RPMI7951 (cell line): ENCODE measurements at places on chromosomes 7 and 10. TPM values are rescaled to one million over a fixed set of nuclear protein-coding genes. Genes with fewer than 3 reads are reported as not detected.

The ECHDC3 gene
- 8.2 and 10.7 TPM in 2 replicates for total RNA-seq

The MOSPD3 gene
- total RNA-seq = 19.7 and 28.7 TPM in 2 replicates

The ADK gene
- total RNA-seq = 63.5 and 64.6 TPM in 2 replicates

The NODAL gene
- total RNA-seq = not detected in 2 replicates

The MSS51 gene
- total RNA-seq = 0.24 and 0.39 TPM in 2 replicates

The VGF gene
- 0.12 and 0.59 TPM in 2 replicates for total RNA-seq

The LRRTM3 gene
- total RNA-seq = not detected in 2 replicates
